SK-N-SH (cell line): ENCODE measurements at places on chromosomes 5 and 9. TPM values are rescaled to one million over a fixed set of nuclear protein-coding genes. Genes with fewer than 3 reads are reported as not detected.

DNA sequence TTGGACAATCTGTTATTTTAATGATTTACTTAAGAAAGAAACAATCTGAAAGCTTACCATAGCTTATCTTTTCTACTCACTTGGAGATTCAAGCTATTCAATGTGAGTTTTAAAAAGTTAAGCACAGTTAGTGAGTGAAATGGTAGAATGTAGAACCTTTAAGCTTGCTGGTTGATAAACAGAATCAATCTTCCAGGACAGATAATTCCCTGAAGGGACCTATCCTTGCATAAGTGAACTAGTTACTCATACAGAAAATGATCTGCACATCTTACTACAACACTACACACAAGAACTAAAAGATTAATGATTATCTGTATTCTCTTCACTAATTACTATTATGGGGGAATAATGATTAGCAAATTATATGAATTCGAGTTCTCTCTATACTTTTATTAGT, 165.6 kb downstream of the PALM2AKAP2 start:
- H3K4me3 ChIP-seq, result no peak overlapping the region
- H3K27me3 ChIP-seq, result no peaks in the 10 kb centered on the region
- no peaks in the 10 kb centered on the region for H3K4me1 ChIP-seq
- no peaks in the 10 kb centered on the region; the same call in 1 of the 2 replicates for H3K36me3 ChIP-seq
- DNase-seq, result no peak
- H3K27ac ChIP-seq, result no peak overlapping the region

DNA sequence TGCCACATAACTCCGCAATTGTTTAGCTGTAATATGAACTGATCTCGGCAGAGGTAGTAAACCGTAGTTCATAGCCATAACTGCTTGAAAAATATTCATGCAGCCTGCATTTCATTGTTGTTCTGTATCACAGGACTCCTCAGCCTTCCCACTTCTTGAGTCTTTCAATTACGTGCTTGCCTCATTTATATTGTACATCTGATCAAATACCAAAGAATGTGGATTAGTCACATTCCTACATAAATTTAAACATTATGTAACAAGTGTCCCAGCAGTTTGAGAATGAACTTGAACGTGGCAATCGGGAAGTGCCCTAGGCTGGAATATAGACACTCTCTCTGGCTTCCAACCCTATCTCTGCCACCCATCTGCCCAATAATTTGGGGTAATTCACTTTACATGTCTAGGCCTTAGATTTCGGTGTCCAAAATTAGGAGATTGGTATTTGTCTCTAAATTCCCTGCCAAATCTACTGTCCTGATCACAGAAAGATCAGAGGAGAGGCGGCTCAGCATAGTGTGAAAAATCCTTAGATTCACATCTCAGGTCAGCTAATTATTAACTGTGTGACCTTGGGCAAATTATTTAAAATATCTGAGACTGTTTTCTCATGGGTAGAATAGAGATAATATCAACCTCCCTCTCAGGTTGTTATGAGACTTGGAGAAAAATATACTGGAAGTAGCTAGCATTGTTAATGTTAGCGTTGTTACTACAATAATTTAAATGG, 215.1 kb upstream of the RFX3 start:
- no peak overlapping the region for H3K27ac ChIP-seq
- H3K36me3 ChIP-seq, result no peaks in the 10 kb centered on the region

GRCh38 chr5:172758077-172758833, 12.7 kb downstream of the DUSP1 start:
- H3K36me3 ChIP-seq, result no peaks in the 10 kb centered on the region
- no peak overlapping the region for H3K4me3 ChIP-seq
- no peak for DNase-seq
- H3K27me3 ChIP-seq, result no peaks in the 10 kb centered on the region

DNA sequence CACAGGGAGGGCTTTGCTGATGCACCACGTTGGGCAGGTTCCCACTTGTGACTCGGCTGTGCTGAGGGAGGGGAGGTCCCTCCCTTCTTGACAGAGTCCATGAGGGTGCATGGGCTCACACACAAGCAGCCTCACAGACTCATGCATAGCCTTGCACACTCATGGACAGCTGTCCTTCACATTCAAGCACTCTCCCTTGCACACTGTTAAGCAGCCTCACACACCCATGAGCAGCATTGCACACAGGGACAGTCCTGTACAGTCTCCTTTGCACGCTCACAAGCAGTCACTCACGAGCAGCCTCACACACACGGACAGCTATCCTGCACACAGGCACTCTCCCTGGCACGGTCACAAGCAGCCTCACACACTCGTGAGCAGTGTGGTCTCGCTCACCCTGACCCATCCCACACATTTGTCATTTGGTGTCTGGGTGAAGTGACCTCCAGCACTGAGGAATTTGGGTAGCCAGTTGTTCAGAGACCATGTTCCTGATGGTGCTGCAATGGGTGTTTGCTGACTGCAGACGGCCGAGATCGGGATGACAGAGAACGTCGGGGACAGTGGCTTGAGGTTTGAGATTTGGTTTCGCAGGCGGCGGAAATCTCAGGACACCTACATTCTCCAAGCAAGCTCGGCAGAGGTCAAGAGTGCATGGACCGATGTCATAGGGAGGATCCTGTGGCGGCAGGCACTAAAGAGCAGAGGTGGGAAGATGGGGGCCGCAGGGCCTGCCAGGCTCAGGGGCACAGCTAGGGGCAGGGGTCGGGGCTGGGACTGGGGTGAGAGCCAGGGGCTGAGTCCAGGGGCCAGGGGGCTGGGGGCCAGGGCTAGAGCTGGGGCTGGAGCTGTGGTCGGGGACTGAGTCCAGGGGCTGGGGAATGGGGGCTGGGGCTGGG, 17.7 kb upstream of the LRRC14B start:
- no peaks in the 10 kb centered on the region for H3K36me3 ChIP-seq
- no peak for DNase-seq
- no peak overlapping the region for H3K27ac ChIP-seq
- peaks cover 9% of the 10 kb centered on the region; the same call in 1 of the 2 replicates for H3K4me1 ChIP-seq
- H3K4me3 ChIP-seq, result no peak overlapping the region
- peaks cover 3% of the 10 kb centered on the region; the same call in 1 of the 2 replicates for H3K27me3 ChIP-seq

The CER1 gene
- not detected in 2 replicates for polyA plus RNA-seq

The CXCL14 gene
- polyA plus RNA-seq, result 0.05 and 0.08 TPM in 2 replicates
